ENCODE measurements at places on chromosomes 3 and 15. TPM values are rescaled to one million over a fixed set of nuclear protein-coding genes. Genes with fewer than 3 reads are reported as not detected.

KLF15 gene
- total RNA-seq: 93.6 TPM

GOLGA6L7 gene
- not detected for total RNA-seq

ZIC1 gene
- 3.4 TPM for total RNA-seq

CCR5 gene
- total RNA-seq: not detected

KCNMB3 gene
- total RNA-seq: 2.2 TPM

SLC24A5 gene
- not detected for total RNA-seq

AP2M1 gene
- total RNA-seq: 227 TPM

SLC9A9 gene
- 22.7 TPM for total RNA-seq

AADACL2 gene
- total RNA-seq: not detected

MAP6D1 gene
- total RNA-seq: 1.0 TPM

RETNLB gene
- total RNA-seq: not detected

PIK3CA gene
- total RNA-seq: 81.7 TPM
